ENCODE measurements at places on chromosomes 16 and 17.

GRCh38 chr17:75909812-75910274 is 5.2 kb upstream of the MRPL38 start:
- no peak for DNase-seq

DNA sequence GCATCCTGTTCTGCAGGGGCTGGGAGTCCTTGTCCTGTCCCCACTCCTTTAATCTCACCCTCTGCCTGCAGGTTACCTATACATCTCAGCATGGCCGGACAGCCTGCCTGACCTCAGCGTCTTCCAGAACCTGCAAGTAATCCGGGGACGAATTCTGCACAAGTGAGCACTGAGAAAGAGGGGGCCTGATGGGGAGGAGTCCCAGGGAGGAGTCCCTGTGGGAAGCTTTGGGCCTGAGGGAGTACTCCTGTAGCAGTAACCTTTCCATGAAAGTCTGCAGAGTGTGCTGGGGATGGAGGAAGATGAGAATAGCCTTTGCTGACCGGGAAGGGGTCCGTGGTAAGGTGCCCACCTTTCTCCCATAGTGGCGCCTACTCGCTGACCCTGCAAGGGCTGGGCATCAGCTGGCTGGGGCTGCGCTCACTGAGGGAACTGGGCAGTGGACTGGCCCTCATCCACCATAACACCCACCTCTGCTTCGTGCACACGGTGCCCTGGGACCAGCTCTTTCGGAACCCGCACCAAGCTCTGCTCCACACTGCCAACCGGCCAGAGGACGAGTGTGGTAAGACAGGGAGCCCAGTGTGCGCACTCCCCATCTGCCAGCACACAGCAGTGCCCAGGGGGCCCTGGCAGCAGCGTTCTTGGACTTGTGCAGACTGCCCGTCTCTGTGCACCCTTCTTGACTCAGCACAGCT is 14.8 kb downstream of the MIEN1 start:
- DNase-seq = no peak

DNA sequence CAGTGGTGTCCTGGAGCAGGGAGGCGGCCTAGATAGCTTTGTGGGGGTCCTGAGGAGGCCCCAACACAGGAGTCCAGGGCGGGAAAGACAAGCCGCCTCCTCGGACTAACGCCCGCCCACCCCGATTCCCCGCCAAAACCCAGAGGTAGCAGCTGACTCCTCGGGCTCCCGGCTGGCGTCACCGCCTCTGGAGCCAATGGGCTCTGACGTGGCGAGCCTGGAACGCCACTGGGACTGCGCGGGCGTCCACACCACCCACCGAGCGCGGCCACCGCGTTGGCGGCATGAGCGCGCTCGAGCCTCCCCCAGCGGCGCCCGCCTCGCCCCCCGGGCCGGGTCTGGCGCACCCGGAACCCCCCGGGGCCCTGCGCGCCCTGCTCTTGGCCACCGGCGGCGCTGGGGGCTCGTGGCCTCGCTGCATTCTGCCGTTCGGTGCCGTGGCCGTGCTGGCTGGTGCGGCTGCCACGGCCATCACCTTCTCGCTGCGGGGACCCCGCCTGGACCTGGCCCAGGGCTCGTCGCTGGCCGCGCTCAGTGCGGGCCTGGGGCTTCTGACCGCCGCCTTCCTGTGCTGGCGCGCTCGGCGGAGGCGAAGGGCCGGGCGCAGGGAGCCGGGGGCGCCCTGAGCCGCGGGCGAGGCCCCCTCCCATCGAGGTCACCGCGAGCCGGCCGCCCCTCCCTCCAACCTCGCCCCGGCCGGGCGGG is 3.4 kb upstream of the NTN3 start:
- no peak for DNase-seq

GRCh38 chr17:79728169-79728907 is 2.4 kb upstream of the ENPP7 start:
- DNase-seq = peak; percentile 78

GRCh38 chr16:85954927-85955519 is 56.1 kb downstream of the IRF8 start:
- DNase-seq = no peak

DNA sequence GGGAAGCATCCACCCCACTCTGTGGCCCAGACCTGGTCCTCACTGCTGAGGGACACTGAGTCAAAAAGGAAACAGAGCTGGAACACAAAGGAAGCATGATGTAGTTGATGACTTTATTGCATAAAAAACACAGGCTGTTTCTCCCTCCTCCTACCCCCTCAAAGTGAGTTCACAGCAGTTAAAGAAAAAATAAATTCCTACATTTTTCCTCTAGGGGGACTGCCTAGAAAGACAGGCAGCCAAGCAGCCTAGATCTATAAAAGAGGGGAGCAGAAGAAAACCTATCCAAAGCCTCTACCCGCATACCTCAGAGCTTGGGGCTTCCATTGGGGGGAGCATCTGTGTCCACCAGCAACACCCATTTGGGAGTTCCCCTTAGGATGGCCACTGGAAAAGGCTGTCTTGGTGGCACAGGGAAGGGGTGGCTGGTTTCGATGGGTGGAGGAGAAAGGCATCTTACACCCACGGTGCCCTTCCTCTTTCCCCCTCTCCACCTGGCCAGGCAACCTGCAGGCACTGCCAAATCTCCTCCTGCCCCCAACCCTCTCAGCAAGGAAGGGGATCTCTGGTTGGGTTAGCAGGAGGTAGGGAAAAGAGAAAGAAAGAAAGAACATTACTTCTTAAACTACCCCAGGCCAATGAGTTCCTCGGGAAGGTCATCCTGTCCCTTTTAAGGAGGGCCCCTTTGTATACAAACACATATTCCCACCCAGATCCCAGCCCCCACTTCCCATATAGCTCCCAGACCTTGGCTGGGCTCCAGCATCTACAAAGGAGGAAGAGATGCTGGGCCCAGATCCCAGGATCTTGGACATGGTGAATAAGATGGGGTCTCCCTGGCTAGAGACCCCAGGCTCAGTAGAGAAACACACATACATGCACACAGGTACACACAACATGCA is 4.0 kb upstream of the SCRN2 start:
- DNase-seq = no peak

DNA sequence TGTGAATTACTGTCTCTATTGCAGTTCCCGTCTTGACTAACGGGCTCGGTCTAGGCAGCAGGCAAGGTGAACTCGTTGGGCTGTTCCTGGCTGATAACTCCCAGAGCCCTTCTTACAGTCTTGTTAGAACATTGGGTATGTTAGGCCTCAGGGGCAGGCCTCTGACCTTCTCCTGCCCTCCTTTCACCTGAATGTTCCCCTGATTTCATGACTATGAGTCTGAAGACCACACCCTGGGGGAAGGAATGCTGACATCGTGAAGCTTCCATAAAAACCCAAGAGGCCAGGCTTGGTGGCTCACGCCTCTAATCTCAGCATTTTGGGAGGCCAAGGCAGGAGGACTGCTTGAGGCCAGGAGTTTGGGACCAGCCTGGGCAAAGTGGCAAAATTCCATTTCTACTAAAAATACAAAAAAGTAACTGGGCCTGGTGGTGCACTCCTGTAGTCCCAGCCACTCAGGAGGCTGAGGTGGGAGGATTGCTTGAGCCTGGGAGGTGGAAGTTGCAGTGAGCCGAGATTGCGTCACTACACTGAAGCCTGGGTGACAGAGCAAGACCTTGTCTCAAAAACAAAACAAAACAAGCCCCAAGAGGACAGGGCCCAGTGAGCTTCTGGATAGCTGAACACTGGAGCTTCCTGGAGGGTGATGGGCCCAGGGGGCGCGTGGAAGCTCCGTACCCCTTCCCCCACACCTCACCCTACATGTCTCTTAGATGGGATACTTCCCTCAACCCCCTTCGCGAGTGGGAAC is 47.8 kb upstream of the FBXO47 start:
- DNase-seq = no peak

DNA sequence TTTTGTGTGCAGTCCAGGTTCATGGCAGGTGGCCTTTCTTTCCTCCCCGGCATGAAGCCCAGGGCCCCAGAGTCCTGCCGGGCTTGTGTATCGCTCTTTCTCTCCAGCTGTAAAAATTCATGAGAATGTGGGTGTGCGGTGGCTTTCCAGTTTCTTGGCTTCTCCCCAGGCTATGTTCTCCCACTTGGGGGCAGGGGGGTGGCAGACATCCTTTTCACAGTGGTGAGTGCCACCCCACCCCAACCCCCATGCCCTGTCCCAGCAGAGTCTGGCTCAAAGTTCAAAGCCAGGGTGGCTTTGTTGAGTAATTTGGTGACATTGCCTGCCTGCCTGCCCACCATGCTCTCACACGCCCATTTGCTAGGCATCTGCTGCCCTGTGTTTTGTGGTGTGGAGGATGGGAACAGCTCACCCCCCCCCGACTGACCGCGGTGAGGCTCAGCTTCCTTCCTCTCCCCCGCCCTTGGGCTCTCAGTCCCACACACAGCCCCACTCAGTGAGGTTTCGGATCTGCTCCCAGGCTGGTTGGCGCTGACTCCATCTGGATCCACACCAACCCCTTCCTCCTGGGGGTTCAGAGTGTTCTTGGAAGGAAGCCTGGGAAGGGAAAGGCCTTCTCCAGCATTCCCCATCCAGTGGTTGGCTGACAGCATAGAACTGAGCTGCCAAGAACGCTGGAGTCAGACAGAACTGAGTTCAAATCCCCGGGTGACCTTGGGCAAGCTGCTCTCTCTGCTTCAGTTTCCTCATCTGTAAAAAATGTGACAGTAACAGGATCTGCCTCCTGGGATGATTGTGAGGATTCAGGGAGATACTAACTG is 36.0 kb downstream of the CHD9 start:
- no peak for DNase-seq

GRCh38 chr16:69187446-69188235 is 677 bp downstream of the SNTB2 start:
- DNase-seq = peak; percentile 28

- DNase-seq = no peak
These were observed 281.6 kb downstream of the WWOX start for GRCh38 chr16:78381060-78381459.

GRCh38 chr16:64475627-64476351 is 646.1 kb downstream of the CDH11 start:
- no peak for DNase-seq

- no peak for DNase-seq
These were observed 33.7 kb downstream of the CPSF4L start for GRCh38 chr17:73227944-73228343.

DNA sequence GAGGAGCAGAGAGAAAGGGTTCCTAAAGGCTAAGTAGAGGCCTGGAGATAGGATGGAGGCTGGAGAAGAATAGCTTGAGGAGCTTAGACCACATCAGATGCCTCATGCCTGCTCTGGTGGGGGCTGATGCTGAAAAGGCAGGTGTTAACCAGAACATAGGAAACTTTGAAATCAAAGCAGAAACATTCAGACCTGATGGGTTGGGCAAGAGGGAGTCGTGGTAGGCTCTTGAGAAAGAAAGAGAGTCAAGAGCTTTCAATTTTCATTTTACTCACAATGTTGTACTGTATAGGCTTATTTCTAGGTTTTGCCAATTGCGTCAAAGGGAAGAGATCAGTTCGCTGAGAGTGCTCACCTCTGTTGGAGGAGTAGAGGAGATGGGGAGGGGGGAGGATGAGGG is 406.6 kb upstream of the SALL1 start:
- DNase-seq = no peak

DNA sequence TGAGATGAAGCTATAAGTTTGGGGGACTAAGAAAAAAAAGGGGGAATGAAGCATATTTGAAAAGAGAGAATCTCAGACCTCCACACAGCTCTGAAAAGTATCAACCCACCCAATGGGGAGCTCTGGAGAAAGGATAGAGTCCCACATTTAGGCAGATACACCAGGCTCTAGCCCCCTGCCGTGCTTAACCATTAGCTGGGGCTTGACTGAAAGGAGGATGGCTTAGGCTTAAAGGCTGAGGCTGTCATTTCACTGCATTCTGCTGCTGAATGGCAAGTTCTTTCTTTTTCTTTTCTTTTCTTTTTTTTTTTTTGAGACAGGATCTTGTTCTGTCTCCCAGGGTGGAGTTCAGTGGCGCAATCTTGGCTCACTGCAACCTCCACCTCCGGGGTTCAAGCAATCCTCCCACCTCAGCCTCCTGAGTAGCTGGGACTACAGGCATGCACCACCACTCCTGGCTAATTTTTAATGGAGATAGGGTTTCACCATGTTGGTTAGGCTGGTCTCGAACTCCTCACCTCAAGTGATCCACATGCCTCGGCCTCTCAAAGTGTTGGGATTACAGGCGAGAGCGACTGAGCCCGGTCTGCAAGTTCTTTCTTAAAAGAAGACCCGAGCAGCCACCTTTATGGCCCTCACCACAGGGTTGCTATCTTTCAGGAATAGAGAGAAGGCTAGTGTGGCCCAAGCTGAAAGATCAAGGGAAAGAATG is 9.0 kb upstream of the MMP2 start:
- DNase-seq = no peak

GRCh38 chr17:67514998-67515397 is 137.9 kb downstream of the PITPNC1 start:
- no peak for DNase-seq

DNA sequence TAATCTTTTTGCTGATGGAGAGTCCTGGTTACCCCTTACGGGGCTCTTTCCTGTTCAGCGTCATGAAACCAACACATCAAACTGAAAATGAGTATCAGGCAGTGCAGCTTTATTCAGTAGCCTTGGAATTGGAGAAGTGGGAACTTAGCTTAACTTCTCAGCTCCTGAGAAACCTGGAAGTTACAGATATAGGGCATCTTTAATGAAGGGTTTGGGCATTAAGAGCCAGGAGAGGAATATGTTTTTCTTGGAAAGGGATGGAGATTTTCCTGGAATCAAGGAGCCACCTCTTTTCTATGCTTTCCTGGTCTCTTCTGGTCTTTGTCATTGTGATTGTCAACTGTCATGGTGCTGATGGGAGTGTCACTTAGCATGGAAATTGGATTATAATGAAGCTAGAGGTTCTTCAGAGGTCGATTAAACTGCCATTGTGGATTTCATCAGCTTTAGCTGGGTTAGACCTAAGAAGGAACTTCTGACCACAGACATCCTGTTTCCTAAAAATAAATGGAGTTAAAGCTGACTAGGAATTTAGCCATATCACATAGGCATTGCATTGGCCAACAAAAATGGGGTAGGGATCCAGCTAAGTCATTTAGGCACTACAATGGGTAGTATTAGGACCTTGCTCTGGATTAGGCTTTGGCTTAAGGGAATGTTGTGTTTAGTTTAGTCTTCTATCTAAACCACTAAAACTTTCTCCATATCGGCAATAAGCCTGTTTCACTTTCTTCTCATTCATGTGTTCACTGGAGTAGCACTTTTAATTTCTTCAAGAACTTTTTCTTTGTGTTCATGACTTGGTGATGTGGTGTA is 186.4 kb downstream of the BCAS3 start:
- DNase-seq = no peak

DNA sequence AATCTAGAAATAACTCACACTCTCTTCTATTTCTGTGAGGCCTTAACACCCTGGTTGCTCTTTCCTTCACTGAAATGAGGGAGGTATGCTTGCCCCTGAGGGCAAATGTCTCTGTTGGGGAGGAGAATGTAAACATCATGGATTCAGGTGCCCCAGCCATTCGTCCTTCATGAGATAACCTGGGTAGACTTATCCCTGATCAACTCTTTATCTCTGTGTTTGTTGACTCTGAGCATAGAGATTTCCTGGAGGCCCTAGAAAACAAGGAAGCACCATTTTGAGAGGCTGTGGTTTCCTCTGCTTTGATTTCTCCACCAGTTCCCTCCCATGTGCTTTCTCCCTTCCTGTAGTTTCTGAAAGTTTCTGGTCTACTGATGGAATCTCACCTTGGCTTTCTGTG is 77.3 kb downstream of the PHKB start:
- no peak for DNase-seq
